Right hindlimb (tissue), 1 donor: ENCODE measurements at places on chromosomes 16 and 17.

- no peak for DNase-seq
These were observed 1173.5 kb upstream of the GOT2 start for GRCh38 chr16:59907611-59908010.

DNA sequence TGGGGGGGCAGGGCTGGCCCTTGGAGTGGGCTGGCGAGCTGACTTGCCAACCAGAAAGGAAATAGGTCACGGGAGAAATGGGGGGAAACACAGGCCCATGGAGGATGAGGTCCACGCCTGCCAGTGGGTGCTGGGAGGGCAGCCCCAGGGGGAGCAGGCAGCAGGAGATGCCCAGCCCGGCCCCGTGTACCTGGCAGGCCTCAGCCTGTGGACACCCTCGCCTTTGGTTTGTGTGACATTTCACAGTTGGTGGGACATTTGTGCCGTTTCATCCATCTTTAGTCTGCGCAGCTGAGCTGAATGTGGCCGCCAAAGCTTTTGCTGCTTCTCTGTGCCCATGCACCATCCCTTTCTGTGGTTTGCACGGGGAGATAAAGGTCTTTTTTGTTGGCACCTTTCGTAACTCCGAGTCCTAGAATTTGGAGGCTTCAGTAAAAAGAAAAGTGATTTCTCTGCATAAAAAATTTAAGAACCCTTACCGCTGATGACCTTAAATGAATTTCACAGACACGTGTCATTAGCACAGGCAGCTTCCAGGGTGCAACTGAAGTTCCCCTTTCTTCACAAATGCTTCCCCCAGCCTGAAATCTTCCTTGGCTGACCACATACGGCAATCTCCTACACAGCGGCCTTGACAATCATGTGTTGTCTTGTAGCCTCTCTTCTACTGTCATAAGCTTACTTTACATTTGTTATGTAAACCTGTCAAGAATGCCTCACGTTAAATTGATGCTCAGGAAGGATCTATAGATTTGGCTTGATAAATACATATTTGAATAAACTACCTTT, 193.6 kb downstream of the RPTOR start:
- no peak for DNase-seq

DNA sequence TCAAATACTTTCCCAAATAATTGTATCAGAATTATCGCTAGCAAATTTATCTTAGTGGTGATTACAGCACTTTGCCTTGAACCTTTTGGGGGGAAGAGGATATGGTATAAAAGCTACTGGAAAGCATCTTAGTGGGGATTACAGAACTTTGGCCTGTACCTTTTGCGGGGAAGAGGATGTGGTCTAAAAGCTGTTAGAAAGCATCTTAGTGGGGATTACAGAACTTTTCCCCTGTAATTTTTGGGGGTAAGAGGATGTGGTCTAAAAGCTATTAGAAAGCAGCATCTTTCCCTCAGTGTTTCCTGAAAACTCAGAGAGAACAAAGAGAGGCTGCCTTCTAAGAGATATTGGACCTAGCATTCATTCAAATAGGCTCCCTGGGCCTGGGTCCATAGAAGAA, 4.1 kb downstream of the SLFN12 start:
- DNase-seq = no peak

- peak; percentile 79 for DNase-seq
These were observed 54.2 kb downstream of the SREBF1 start for GRCh38 chr17:17782523-17783115.

- peak; percentile 41 for DNase-seq
These were observed 16.5 kb downstream of the ZP2 start for GRCh38 chr16:21194771-21195301.

GRCh38 chr16:2838928-2839327, 8.8 kb downstream of the ZG16B start:
- peak; percentile 65 for DNase-seq
